AG09309 (cell line): ENCODE measurements at places on chromosomes 12 and 14.
A peak's percentile ranks its signal among the peaks of the same experiment; 100 is the strongest.

DNA sequence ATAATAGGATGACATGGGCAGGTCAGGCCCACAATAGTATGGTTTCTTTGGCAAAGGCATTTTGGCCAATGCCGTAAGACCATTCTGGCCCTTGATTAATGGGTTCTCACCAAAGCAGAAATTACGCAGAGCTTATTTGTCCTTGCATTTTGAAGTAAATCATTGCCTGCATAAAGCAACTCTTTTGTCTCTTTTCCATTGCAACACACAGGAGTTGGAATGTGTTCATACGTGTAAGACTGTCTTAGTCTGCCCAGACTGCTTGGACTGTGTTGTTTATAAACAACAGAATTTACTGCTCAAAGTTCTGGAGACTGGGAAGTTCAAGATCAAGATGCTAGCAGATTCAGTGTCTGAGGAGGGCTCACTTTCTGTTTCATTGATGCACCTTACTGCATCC lies 102.8 kb upstream of the NPAS3 start:
- DNase-seq = no peak

- DNase-seq = no peak
These were observed 193.3 kb downstream of the ANO4 start for GRCh38 chr12:100987552-100988521.

DNA sequence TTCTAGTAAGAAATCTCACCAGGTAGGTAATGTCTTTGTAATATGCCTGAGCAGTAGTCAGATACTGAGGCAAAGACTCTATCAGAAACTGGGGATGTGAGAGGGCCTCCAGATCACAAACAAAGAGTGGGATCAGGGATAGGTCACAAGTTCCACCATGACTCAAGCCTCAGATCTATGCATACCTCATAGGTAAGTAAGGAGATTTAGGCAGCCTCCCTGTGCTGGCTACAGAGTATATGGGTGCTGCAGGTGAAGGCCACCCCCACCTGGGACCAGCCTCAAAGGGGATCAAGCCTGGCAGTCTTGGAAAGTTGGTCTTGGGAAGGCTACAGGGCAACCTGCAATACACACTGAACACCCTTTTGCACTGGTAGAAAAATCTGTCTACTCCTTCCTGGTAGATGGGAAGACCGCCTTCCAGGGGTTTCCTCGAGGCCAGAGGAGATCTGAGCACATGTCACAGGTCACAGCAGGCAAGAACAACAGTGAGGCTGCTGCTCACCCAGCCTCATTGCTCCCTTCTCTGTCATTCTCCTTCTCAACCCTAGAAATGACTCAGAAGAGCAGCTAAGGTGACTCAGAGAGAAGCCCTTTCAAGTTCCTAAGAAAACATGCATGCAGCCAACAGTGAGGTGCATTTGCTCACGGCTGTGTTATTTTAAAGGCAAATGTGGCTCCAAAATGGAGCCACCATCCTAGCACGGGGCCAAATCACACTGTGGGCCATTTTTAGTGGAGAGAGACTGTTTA lies 143.4 kb upstream of the CDKN3 start:
- peak; percentile 52 for DNase-seq

DNA sequence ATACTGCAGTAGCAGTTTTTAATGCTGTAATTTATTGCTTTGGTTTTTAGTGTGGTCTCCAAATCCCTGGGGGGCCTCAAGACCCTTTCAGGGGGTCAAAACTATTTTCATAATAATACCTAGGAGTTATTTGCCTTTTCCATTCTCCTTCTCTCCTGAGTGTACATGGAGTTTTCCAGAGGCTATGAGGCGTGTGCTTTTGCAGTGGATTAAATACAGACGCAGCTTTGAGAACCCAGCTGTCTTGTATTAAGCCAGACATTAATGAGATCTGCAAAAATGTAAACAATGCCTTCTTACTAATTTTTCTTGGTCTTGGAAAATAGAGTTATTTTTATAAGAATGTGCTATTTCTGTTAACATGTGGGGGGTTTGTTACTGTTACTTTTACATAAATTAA lies 68.6 kb downstream of the SLC25A47 start:
- DNase-seq = peak; percentile 49
